ENCODE measurements at places on chromosomes 1 and 21.

DNA sequence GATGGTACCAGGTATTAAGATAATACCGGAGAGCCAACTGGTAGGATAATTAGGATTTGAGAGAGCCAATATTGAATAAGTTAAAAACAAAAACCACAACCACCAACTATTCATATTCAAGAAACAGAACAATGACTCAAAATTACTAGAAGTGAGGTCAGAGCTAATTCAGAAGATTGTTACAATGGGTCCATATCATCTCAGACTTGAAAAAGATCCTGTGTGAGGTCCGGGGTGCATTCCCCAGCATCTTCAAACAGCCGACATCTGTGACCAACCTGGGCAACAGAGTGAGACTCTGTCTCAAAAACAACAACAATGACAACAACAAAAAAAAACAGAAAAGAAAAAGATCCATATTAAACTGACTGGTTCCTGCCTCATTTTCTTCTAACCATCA lies 18.6 kb downstream of the AK2 start:
- no peak for DNase-seq

DNA sequence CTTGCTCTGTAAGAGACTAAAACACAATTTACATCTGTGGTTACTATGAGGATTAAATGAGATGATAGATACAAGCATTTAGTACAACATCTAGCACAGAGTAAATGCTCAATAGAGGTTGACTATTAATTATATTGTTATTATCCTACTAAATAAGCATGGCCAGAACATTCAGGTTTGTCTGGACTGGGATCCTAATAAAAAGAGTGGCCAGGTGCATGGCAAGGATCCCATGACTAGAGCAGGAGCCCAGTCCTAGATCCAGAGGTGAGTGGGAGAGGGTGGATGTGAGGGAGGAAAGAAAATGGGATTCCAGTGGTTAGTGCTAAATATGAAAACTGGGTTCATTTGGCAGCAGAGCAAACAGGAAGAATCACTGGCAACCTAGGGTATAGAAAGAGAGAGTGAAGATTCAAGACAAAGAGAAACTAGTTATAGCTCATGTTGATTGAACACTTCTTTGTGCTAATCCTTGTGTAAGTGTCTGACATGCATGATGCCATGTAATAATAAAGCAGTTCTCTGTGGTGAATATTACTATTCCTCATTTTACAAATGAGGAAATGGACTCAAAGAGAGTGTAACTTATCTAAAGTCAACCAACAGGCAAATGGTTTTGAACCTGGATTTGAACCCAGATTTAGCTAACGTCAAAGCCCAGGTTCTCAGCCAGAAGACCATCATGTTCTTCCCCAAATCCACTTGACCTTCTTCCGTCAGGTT lies 71.1 kb upstream of the FGGY start:
- no peak for DNase-seq

- no peak for DNase-seq
Observed at GRCh38 chr1:2495546-2495945, 19.5 kb downstream of the PLCH2 start.

DNA sequence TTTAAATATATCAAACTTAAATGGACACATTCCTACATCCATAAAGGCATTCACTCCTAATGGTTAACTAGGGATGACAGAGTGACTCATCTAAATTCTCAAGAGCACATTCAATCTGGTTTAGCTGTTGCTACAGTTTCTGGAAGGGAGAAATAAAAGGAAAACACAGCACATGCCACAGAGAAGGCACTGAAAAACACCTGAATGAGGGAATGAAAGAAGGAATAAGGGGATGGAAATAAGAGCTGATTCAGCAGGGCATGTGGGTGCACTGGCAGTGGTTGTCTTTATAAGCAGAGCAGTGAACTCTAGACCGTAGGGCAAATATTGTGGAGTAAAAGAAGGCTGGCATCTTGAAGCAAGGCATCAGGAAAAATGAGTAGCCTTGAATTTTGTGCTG lies 79.3 kb downstream of the LHX4 start:
- no peak for DNase-seq

DNA sequence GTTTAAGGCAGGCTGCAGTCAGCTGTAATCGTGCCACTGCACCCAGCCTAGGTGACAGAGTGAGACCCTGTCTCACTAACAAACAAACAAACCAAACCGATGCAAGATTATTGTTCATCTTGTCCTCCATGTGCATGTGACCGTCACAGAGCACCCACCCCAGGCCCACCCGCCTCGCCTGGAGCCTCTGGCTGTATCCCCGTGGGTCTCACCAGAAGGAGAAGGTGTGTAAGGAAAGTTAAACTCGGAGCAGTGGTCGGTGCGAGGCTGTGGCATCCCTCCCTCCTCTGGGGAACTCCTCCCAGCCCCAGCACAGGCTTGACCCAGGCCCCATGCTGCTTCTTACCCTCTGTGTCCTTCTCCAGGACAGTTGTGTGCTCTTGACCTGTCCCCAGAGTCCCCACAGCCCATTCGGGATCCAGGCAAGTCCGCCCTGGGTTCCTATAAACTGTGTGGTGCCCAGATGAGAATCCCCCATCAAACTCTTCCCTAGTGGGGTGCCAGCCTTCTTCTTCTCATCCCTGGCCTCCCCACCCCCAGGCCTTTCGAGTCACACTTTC lies 318.4 kb downstream of the AJAP1 start:
- DNase-seq, result no peak

- no peak for DNase-seq
Observed at GRCh38 chr1:226046240-226046639, 16.3 kb upstream of the H3-3A start.

DNA sequence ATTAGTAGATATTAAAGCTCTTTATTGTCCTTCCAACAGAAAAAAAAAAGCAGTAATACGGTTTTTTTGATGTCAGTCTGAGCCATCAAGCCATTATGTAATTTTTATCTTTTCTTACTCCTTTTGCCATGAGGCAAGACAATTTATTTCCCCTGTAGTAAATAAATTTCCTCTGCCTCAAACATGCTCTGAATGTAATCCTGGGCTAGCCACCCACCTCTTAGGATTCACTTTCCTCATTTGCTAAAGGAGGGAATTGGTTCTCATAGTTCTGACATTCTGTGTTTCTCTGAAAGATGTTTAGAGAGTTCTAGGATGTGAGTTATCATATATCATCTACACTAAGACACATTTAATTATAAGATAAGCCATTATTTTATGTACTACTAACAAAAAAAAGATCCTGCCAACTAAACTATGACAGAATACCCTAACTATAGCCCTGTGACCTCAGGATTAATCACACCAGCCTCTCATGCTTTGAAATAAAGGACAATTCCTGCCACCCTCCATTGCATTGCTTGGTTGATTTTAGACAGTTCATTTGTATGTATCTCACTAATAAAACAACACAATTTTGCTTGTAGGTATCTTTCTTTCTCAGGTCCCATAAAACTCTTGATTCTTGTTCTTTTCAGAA lies 34.0 kb upstream of the RAP1A start:
- DNase-seq, result no peak

DNA sequence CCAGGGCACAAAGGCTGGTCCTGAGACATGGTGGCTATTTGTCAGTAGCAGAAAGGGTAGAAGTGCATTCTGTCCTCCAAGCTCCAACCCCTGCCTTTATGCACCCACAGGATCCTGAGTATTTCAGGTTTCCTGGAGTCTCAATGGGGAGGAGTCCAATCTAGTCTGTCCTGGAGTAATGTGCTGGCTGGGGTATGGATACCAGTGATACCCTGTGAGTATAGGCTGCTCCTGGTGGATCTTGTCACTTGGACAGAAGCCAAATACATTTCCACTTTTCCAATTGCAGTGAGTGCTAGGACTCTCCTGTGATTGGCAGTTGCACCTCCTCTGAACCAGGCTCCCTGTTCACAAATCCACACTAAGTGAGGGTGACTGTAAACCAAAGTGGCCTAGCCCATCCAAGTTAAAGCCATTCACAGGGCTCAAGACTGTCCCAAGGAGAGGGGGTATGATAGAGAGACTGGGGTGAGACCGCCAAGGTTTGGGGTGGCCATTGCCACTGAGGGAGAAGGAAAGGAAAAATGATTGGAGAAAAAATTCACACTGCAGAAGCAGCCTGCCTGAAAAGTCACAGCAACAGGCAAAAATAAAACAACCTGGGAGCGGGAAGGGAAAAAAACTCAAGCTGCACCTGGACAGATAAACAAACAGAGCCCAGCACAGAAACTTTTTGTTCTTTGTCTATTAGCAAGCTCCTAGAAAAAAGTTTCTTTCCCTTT lies 163.4 kb upstream of the ETV3 start:
- no peak for DNase-seq

DNA sequence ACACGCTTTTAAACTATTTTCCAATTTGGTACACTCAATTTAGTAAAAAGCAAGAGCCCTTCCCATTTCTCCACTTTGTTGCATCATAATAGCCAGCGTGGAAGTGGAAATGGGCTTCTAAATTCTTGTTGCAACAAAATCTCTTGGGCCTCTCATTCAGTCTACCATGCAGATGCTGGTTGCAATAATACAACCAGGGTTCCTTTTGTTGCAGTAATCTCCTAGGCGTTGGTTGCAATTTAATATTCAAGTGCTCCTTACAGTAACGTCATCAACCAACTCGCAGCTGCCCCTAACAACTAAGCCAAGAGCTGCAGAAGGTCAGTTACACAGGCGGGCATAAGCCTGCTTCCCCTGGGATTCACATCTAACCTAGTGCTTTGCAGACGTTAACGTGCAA lies 2.7 kb upstream of the HDGF start:
- no peak for DNase-seq

DNA sequence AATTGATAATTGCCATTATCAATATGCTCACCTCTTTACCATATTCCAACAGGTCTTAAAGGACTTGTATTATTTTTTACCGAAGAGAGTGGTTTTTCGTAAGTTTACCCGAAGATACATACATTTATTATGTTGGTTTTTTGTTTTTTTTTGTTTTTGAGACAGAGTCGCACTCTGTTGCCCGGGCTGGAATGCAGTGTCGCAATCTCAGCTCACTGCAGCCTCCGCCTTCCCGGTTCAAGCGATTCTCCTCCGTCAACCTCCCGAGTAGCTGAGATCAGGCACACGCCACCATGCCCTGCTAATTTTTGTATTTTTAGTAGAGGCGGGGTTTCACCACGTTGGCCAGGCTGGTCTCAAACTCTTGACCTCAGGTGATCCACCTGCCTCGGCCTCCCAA lies 30.8 kb downstream of the NR5A2 start:
- no peak for DNase-seq

- DNase-seq, result no peak
Observed at GRCh38 chr1:197106869-197107268, 39.6 kb downstream of the ASPM start.

GRCh38 chr1:87953732-87954344 lies 625.2 kb downstream of the LMO4 start:
- DNase-seq, result peak; percentile 54

DNA sequence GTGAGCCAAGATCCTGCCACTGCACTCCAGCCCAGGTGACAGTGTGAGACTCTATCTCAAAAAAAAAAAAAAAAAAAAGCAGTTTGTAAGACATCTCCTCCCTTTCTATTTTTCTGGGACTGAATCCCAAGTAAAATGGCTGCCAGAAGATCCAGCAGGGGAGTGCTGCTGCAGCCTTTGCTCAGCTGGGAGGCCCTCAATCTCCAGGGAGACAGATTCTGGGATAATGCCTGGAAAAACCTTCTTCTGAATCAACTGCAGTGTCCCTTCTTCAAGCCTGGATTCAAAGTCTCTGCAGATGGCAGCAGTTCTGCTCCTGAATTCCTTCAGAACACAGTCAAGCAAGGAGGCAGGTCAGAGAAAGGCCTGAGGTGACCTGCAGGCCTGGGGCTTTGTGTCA lies 191.0 kb upstream of the NRIP1 start:
- DNase-seq, result no peak

GRCh38 chr1:102937401-102937800 lies 170.9 kb downstream of the COL11A1 start:
- no peak for DNase-seq

GRCh38 chr1:229339520-229339919 lies 3.3 kb downstream of the CCSAP start:
- DNase-seq, result no peak

- DNase-seq, result no peak
Observed at GRCh38 chr1:167104256-167104633, 10.4 kb downstream of the STYXL2 start.

GRCh38 chr1:94079080-94079940 lies 41.6 kb downstream of the ABCA4 start:
- DNase-seq, result no peak

- no peak for DNase-seq
Observed at GRCh38 chr1:195773931-195774330, 834.3 kb downstream of the KCNT2 start.

DNA sequence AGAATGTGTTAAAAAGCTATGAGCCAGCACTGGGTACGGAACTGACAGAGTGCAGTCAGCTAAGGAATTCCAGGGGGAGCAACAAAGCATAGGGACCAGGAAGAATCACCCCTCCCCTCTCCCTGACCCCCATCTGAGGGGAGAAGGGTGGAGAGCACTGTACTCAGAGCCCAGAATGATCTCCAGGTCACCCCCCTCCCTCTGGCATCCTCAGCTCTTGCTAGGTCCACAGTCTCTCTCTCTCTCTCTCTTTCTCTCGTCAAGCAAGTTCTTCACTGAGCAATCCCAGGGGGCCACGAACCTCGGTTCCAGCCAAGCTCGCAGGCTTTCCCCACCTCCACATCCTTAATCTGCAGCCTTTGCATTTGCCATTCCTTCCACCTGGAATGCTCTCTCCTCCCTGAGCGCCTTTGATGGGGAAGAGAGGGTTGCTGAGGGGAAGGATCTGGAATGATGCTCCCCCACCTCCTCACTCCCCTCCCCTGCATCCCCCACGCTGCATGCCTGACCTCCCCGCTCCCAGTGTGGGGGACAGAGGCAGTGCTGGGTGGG lies 6.7 kb upstream of the WASF2 start:
- DNase-seq, result no peak

GRCh38 chr21:16976193-16976592 lies 536.6 kb upstream of the CXADR start:
- DNase-seq, result no peak

GRCh38 chr1:48495911-48496310 lies 23.9 kb upstream of the SPATA6 start:
- no peak for DNase-seq

GRCh38 chr1:219985169-219985568 lies 56.8 kb upstream of the SLC30A10 start:
- no peak for DNase-seq

GRCh38 chr1:61083013-61083806 lies 849 bp downstream of the NFIA start:
- DNase-seq, result no peak

DNA sequence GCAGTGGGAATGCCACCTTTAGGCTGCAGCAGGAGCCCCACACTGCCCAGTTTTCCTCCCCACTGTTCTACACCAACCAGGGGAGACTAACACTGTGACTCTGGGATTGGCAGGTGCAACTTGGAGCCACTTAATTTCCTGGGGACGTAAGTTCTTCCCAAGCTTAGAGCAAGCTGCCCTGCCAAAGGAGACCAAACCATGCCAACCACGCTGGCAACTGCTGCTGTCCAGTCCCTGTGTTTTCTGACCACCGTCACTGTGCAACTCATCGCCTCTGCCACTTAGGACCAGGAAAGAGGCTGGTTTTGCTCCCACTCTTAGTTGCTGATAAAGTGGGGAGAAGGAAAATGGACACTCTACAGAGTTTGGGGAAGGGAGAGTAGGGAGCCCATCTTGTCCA lies 50.5 kb downstream of the VANGL1 start:
- DNase-seq, result no peak
